ENCODE measurements at places on chromosomes 3 and 15. TPM values are rescaled to one million over a fixed set of nuclear protein-coding genes. Genes with fewer than 3 reads are reported as not detected.

Gene HACD2
- 35.9 TPM for total RNA-seq

Gene CAND2
- 0.27 TPM for total RNA-seq

Gene CASR
- total RNA-seq, result not detected

Gene CHSY1
- total RNA-seq, result 32.0 TPM

Gene PRICKLE2
- total RNA-seq, result 3.9 TPM

Gene GOLGA8R
- total RNA-seq, result 0.07 TPM

Gene TF
- total RNA-seq, result 0.59 TPM

Gene GALNT15
- total RNA-seq, result 0.05 TPM

Gene CCDC191
- total RNA-seq, result 2.1 TPM

Gene TEX9
- 4.9 TPM for total RNA-seq

Gene SLC28A2
- total RNA-seq, result not detected

Gene GABRR3
- not detected for total RNA-seq

Gene GOLIM4
- total RNA-seq, result 17.2 TPM
